WTC11 (cell line): ENCODE measurements at places on chromosomes 3 and 15. TPM values are rescaled to one million over a fixed set of nuclear protein-coding genes. Genes with fewer than 3 reads are reported as not detected.

The GOLGA6B gene
- 0.73 to 1.9 TPM (median 0.85 TPM) in 3 replicates for total RNA-seq

DNA sequence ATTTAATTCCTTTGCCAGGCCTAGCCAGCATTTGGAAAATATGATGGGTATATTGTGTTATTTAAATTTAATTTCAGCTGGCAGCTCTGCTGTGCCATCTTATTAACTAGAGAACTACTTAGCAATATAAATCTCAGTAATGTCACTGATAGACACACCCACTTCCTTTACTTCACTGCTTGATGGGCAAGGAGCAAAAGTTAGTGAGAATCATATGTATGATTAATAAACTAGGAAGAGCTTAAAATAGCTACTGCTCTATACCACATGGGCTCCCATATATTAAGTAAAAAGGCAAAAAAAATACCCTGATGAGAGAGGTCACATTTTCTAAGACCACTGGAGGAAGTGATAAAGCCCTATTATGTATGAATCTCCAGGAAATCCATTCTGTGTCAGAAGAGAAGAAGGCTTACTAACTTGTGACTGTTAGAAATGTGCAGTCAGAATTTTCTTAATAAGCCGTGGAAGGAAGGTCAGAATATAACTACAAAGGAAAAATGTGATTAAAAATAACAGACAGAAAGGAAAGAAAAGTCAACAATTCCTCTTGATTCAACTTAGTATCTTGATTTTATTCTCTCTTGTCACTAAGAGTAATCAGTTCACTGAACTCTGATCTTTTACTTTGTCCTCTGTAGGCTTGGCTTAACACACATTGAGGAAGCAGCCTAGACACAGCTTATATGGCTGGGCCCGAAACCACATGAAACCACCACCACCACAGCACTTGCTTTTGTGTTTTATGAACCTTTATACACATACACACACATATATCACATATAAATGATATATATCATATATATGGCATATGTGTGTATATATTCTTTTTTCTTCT, 1233.9 kb upstream of the ALCAM start:
- H3K4me3 ChIP-seq = no peak overlapping the region
- DNase-seq = no peak
- H3K36me3 ChIP-seq = peaks cover 3% of the 10 kb centered on the region; the same call in 1 of the 2 replicates
- H3K4me1 ChIP-seq = peaks cover 17% of the 10 kb centered on the region
- no peak overlapping the region for H3K27ac ChIP-seq
- H3K27me3 ChIP-seq = no peaks in the 10 kb centered on the region

- DNase-seq = no peak
- no peaks in the 10 kb centered on the region for H3K4me1 ChIP-seq
- no peaks in the 10 kb centered on the region for H3K36me3 ChIP-seq
- no peak overlapping the region for H3K27ac ChIP-seq
- no peaks in the 10 kb centered on the region; the same call in 1 of the 2 replicates for H3K27me3 ChIP-seq
- no peak overlapping the region for H3K4me3 ChIP-seq
Measured at GRCh38 chr3:135491491-135492205, 473.9 kb upstream of the PPP2R3A start.

DNA sequence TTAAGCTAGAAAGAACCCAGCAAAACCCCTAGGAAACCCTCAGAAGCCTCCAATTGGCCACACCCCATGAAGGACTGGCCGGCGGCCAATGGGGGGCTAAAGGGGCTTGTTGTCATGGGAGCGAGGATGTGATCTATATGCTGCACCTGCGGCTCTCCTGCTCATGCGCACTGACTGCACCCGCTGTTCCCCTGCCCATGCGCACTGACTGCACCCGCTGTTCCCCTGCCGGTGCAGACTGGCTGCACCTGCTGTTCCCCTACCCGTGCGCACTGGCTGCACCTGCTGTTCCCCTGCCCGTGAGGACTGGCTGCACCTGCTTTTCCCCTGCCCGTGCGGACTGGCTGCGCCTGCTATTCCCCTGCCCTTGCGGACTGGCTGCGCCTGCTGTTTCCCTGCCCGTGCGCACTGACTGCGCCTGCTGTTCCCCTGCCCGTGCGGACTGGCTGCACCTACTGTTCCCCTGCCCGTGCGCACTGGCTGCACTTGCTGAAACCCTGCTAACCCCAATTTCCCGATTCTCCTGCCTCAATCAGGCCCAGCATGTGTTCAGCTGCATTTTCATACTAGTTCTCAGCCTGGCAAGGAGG, 16.8 kb upstream of the MCCC1 start:
- H3K27me3 ChIP-seq = peaks cover 26% of the 10 kb centered on the region
- H3K27ac ChIP-seq = peak overlapping the region; percentile 42; the same call in 1 of the 2 replicates
- H3K36me3 ChIP-seq = 0 out of 2 replicates have a peak, but pooled peaks cover 4% of the 10 kb centered on the region

DNA sequence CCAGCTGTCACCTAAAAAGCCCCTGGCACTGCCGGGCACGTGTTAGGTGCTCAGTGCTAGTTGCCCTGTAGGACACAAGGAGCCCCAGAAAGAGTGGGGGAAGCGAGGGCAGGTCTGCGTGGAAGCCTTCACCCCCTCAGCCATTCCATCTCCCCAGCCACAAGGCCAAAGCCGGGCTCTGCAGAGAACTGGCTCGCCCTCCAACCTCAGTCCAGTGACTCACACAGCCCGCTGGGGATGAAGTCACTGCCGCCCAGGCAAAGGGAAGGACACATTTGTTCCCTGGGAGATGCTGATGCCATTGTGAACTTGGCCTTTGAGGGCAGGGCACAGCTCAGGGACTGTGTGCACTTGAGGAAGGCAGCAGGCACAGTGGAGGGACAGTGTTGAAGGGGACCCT, 48.1 kb downstream of the IQSEC1 start:
- H3K27ac ChIP-seq = no peak overlapping the region
- DNase-seq = no peak
- H3K4me1 ChIP-seq = peaks cover 12% of the 10 kb centered on the region

- H3K4me3 ChIP-seq = no peak overlapping the region
- no peaks in the 10 kb centered on the region for H3K27me3 ChIP-seq
- H3K36me3 ChIP-seq = no peaks in the 10 kb centered on the region
- H3K27ac ChIP-seq = no peak overlapping the region
- DNase-seq = no peak
- no peaks in the 10 kb centered on the region for H3K4me1 ChIP-seq
Measured at GRCh38 chr3:153944084-153944483, 177.1 kb upstream of the ARHGEF26 start.

DNA sequence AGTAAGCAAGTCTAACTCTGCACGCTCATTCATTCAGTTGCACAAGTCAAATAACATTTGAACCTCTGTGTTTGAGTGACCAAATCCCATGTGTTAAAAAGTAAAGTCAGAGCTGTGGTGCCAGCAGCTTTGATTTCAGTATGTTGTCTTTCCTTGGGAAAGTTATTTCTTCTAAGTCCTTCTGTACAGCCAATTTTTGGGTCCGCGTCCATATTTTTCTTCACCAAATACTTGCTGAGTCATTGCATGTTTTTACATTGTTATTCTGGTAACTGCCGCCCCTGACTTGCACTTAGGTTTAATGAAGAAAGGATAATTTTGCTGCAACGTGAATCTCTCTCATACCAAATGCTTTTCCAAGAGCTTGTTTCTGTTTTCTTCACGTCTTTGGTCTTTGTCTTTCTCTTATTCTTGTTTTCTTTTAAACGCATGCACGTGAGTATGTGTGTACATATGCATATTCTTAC, 56.7 kb downstream of the PLS1 start:
- H3K36me3 ChIP-seq = no peaks in the 10 kb centered on the region
- H3K27me3 ChIP-seq = no peaks in the 10 kb centered on the region
- DNase-seq = no peak
- no peak overlapping the region for H3K4me3 ChIP-seq

The PPP1R14D gene
- total RNA-seq = 0.25 TPM in 1 of 3 replicates, not detected in the others

The SCAANT1 gene
- total RNA-seq = 1.3 TPM in 1 of 3 replicates, not detected in the others

The PLCL2 gene
- 9.1 to 11.8 TPM (median 10.4 TPM) in 3 replicates for total RNA-seq

The GOLGA8Q gene
- total RNA-seq = 0.50 TPM in 1 of 3 replicates, not detected in the others
